ENCODE measurements at places on chromosomes 2 and 18. TPM values are rescaled to one million over a fixed set of nuclear protein-coding genes. Genes with fewer than 3 reads are reported as not detected.

PLGLB1 gene
- 6.3 TPM for total RNA-seq

MERTK gene
- 20.4 TPM for total RNA-seq

EGR4 gene
- total RNA-seq: not detected

DNA sequence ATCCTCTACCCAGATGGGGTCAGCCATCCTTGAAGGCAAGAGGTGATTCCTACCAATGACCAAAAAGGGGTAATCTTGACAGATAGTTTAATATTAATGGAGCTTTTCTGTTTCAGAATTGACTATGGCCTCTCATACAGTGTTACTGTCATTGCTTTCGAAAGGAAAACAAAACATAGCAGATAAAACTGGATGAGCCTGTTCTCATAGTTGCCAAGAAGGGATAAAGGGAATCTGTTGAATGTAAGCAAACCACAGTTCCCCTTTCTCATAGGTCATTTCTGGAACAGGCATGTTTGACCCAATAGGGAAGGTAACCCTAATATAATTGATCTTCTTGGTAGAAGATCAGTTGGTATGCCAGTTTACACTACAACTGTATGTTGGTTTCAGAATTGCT is 1.6 kb downstream of the RAB27B start:
- no peak for DNase-seq

DNA sequence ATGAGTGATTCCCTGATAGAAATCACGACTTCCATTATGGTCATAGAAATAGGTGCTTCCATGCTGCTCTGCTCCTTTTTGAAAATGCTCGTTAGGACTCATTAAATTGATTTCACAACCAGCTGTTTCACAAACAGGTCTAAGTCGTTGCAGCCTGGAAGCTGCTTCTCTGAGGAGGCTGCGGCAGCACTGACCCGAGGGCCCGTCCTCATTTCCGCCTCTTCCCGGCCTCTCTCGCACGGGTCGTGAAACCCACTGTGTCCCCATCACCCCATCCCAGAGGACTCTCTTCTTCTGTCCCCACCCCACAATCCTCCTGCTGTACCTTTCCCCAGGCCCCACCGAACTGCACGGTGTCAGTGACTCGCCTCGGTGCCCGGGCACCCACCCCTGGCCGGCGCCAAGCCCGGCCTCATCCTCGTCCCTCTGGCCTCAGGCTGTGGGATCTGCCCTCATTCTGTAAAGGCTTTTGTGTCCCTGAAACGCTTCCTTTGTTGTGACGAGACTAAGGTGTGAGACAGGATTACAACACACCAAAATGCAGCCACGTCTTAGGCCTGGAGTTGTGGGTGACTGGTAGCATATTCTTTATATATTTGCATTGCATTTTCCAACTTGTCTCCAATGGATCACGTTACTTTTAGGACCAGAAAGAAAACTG is 112.7 kb upstream of the CTDP1 start:
- no peak for DNase-seq

GRCh38 chr2:214810671-214811070 is 1.2 kb upstream of the BARD1 start:
- no peak for DNase-seq

DNA sequence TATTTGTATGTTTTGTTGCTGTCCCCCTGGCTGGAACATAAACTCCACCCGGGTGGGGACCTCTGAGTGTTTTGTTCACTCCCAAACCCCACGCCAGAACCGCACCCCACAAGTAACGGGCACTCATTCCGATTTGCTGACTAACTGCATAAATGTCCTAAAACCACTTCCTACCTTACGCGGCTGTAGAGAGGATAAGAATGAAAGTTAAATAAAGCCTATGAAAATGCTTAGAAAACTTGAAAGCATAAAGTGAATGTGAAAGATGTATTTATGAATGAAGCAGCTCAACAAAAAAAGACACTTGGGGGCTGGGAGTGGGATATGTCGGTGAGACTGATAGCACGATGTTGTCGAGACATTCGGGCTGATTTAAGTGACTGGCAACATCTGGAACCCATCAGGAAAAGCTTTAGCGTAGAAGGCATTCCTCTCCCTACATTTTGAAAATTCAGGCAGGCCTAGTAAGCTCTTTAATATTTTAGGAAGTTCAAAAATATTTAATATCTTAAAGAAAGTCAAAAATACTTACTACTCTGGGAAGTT is 206.7 kb downstream of the SH3RF3 start:
- no peak for DNase-seq

GRCh38 chr2:233007739-233008138 is 5.3 kb downstream of the NGEF start:
- DNase-seq: no peak

DNA sequence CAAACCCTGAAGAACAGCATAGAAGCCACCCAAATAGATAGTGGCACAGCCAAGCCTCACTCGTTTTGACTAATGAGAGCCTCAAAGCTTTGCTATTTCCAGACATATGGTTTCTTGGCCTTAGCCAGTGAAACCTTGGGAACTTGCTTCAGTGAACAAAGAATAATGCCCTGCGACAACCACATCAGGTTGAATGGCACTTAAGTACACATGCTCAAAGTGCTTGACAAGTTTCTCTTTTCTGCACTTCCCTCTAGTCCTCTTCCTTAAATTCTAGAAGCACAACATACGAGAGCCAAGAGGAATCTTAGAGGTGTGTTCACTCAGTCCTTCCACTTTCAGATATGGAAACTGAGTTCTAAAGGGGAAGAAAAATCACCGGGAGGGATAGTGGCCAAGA is 258.3 kb downstream of the HAUS1 start:
- no peak for DNase-seq

All from mucosa of gallbladder (tissue), 1 donor.